ENCODE measurements at places on chromosomes 16 and 17.
A peak's percentile ranks its signal among the peaks of the same experiment; 100 is the strongest.

DNA sequence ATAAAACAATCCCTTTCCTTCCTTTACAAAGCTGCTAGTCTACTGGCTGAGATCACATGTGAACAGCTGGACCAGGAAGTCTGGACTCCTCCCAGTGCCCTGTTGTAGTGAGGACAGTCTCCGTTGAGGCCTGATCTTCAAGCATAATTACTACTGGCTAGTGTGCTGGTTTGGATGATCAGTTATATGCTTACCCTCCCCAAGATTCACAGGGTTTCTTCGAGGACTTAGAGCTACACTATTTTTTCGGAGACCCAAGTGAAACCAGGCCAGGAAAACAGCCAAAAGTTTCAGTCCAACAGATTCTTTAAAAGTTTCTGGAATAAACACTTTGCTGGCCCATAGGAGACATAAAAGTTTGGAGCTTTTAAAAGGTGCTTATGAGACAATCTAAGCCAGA, 194.9 kb upstream of the CDH11 start:
- DNase-seq, result no peak

DNA sequence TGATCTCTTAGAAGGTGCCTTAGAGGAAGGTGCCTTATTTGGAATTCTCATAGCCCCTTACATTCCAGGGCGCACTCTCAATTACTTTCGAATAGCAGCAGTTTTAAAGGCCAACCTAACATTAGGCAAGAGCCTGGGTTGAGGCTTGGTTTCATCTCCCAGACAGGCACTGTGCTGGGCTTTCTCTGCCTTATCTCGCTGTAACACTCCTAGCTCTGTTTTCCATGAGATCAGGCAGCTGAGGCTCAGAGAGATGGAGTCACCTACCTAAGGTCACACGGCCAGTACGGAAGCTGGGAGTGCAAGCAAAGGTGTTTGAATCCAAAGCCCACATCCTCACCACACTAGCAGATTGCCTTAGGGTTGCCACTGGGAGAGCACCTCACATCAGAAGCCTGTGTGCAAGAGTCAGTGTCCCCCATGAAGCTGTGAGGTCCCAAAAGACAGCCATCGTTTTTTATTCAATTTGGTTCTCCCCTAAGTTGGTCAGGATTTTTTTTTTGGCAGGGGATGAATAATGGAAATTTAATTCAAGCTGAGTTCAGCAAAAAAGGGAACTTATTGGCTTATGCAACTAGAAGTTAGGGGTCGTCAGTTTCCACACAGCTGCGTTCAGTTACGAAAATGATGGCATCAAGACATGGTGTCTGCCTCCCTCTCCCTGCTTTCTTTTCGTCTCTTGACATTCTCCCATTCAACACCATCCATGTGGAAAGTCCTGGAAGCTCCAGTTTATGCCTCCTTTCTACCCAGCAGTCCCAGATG, 206.4 kb downstream of the KATNIP start:
- no peak for DNase-seq

GRCh38 chr16:24844101-24845030, 1.4 kb upstream of the SLC5A11 start:
- DNase-seq, result no peak

GRCh38 chr16:59385959-59386358, 651.8 kb upstream of the GOT2 start:
- no peak for DNase-seq

GRCh38 chr17:45342871-45343526, 26.2 kb upstream of the MAP3K14 start:
- DNase-seq, result no peak

DNA sequence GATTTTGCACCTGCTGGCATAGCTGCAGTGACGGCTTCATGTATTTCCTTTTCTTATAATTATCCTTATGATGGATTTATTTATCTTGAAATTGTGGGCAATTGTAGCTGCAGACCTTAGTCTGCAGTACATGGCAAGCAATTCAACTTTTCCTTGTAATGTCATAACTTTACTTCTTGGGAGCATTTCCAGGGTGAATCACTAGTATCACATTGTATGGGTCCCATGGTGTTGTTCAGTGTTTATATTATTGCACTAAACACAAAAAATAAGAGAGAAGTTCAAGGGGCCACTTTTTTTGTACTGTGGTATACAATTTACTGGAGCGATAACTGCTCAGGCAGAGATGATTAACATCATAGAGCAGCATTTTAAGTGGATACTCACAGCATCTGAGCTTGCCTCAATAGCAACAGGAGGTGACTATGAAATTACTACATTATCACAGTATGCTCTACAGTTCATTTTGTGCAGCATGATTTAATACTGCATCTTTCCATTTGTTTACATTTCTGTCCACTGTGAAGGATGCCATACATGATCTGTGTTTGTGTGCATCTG, 169.5 kb downstream of the STX8 start:
- no peak for DNase-seq

DNA sequence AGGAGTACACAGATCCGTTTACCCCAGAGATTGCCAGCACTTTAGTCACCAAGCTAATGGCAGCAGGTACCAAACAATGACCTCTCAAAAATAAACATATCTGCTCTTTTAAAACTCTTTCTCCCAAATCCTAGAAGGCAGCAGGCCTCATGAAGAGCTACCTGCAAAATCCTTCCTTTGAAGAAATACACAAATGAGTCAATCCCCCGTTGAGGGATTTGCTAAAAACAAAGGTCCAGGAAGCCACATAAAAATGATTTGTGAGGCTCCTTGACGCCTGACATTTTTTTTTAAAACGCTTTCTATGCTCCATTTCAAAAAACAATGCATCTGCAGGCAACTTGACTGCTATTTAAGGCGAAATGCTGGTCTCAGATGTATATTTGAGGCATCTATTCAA, 58.2 kb downstream of the NACA2 start:
- peak; percentile 63 for DNase-seq

GRCh38 chr17:78563189-78564145, 13.7 kb downstream of the DNAH17 start:
- DNase-seq, result no peak

- DNase-seq, result no peak
Measured at GRCh38 chr17:13643180-13643579, 41.5 kb upstream of the HS3ST3A1 start.

- no peak for DNase-seq
Measured at GRCh38 chr17:74527756-74528155, 3.5 kb downstream of the CD300LB start.

DNA sequence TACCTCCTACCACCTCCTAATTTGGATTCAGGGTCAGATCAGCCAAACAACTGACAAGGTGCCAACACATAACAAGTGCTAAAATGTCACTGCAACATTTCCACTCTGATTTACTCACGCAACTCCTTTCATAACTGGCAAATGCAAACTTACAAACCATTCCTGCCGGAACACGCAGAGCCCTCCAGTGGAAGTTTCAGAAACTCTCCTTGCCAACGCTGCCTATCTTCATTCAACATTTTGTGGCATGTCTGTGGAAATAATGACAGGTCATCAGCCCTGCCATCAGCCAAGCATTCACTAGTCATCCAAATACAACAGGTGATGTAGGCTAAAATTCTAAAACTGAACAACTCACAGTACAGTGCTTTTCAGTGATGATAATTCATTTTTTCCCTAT, 37.7 kb upstream of the OR3A1 start:
- no peak for DNase-seq

DNA sequence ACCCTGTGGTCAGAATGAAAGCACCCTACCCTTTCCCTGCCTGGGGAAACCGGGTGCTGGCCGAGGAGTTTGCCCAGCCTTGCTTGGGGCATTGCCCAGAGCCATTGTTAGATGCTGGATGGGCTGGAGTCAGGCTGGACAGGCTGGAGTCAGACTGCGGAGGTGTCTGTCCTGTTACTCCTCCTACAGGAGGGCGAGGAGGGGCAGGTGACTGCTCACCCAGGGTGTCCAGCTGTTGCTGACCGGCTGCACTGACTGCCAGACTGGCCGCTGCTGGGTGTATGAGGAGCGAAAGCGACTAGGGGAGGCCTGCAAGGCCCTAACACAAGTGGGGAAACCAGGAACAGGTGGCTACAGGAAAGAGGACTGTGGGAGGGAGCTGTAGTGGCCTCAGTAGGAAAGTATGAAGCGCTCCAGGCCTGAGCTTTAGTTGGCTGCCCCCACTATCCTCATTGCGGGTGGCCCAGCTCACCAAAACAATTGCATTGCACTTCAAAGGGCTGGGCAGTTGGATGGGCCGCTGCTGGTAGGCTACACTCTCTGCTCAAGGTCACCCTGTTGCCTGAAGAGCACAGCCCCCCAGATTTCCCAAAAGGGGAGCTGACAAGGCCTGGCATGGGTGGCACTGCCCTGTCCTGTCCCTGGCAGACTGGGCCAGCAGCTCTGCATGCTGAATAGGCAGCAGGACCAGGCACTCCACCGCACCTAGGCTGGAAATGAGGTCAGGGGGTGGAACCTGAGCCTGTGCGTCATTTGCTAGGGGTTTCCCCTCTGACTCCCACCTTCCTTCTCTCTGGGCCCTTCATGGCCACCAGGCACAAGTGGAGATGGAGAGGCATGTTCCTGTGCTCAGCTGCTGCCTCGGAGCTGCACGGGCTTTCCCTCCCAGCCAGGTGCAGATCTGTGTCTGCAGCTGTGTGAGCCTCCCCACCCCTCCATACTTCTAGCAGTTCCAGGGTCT, 18.4 kb downstream of the LDHD start:
- DNase-seq, result peak; percentile 4

DNA sequence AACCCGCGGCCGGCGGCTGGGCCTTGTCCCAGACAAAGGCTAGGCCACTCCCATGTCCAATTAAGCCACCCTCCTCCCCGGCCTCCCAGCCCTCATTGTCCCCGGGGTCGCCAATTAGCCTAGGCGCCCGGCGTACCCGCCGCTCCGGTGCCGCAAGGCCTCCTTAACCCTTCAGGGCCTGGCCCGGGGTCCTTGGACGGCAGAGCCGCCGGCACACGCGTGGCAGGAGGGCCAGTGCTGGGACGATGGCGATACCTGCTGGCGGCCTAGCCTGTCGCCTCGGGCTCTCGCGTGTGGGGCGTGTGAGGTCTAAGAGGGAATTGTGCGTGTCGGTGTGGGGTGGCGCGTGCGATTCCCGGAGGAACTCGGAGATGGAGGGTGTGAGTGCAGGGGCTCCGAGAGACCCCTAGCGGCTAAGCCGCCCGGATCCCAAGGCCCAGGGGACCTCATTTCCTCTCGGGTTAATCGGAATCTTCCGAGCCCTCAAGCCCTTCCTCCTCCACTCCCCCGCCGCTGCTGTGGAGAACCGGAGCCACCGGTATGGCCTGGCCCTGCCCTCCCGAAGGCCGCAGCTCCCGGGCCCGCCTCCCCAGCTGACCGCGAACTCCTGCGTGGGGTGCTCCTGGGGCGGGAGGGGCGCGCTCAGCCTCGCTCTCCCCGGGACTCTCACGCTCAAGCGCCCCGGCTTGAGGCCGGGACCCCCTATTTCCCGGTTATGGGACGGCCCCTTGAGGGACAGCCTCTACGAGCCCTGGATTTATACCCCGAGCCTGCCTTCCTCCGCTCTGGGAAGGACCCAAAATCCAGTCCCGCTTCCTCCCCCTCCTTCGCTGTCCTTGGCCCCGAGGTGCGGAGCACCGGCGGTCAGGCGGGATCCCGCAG, 11.9 kb downstream of the TBX2 start:
- DNase-seq, result peak; percentile 75

DNA sequence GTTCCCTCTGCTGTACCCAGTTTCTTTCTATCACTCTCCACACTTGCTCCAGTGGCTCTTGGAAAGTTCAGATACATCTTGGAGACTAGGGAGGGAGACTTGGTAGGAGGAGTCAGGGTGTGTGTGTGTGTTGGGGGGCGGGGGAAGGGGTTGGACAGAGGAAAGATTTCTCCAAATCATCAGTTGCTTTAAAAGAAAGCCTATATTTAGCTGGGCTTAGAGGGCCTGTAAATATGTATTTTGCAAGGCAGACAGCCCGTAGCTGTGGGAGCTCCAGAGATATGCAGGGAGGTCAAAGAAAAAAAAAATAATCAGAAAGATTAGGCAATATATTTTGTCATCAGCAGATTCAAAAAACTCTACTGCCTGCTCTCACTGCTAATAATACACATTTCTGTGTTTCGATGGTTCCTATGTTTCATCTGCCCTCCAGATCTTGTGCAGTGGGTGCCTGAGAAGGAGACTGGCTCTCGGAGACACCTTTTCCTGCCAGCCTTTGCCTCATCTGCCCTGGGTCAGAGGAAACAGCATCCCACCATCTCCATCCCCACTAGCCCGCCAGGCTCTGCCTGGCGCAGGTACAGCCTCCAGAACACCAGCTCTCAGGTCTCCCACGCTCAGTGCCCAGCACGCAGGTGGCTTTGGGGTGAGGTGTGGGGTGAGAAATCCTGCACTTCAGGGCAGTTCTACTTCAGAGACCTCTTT, 4.8 kb upstream of the PPP1R9B start:
- no peak for DNase-seq

- no peak for DNase-seq
Measured at GRCh38 chr16:82071421-82071820, 36.4 kb downstream of the HSD17B2 start.

DNA sequence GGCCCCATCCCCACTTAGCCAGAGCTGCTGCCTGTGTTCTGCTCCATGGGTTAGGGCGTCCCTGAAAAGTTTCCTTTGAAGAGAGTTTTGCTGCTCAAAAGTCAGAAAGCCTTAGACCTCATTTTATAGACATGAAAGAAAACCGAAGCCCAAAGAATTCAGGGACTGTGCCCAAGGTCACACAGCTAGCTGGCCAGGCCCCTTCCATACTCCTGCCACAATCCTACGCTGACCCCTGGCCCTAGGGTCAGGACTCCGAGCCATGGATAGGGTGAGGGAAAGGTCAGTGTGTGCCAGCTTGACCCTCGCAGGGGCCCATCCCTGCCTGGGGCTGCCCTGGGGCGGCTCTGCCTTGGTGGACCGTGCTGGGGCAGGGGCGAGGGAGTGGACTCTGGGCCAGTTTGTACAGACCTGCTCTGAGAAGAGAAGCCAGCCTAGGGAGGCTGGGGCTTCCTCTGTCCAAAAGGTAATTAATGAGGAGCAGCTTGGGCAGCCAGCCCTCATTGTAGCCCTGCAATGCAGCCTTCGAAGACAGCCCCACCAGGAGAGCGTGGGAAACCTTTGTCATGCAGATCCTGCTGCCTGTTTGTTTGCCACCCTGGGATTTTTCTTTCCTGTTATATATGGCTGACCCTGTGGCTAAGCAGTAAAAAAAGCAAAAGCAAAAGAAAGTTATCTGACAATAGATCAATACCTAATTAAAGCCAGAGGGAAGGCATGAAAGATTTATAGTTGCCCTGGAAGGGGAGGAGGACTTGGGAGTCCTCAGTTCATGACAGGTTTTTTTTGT, 37.4 kb downstream of the RHBDL3 start:
- DNase-seq, result no peak

- peak; percentile 2 for DNase-seq
Measured at GRCh38 chr16:72066747-72067146, 3.7 kb downstream of the HPR start.

- DNase-seq, result no peak
Measured at GRCh38 chr16:2149630-2150417, 1.4 kb downstream of the RAB26 start.

DNA sequence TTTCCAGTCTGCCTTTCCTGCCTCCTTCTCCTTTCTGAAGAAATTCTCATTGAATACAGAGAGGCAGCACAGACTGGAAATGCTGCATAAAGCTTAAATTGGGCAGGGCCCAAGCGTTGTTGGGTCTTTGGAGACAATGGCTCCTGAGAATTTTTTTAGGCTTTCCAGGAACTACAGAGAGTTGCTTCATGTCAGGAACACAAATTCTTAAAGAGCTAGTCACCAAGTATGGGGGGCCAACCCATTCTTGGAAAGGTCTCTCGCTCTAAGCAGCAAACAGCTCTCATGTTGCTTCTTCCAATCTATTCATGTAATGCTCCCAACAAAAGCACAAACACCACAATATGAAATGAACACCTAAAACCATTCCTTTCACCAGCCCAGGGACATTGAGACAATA, 6.9 kb downstream of the HNF1B start:
- no peak for DNase-seq

- DNase-seq, result no peak
Measured at GRCh38 chr16:62648256-62648655, 612.0 kb upstream of the CDH8 start.

- DNase-seq, result no peak
Measured at GRCh38 chr17:45244725-45245656, 16.9 kb downstream of the SPATA32 start.
